ENCODE measurements at places on chromosomes 4 and X.

DNA sequence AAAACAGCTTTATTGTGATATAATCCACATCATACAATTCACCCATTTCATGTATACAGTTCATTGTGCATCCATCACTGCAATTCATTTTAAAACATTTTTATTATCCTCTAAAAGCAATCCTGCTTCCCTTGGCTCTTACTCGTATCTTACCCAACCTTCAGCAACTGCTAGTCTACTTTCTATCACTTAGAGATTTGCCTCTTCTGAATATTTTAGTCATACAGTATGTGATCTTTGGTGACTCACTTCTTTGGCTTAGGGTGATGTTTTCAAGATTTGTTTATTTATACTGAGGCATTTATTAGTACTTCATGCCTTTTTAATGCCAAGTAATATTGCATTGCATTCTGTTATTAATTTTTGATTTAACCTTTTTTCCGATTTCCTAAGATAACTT, 15.0 kb upstream of the MSMO1 start:
- DNase-seq, result no peak

GRCh38 chr4:6464842-6465588, 7.4 kb downstream of the PPP2R2C start:
- no peak for DNase-seq

DNA sequence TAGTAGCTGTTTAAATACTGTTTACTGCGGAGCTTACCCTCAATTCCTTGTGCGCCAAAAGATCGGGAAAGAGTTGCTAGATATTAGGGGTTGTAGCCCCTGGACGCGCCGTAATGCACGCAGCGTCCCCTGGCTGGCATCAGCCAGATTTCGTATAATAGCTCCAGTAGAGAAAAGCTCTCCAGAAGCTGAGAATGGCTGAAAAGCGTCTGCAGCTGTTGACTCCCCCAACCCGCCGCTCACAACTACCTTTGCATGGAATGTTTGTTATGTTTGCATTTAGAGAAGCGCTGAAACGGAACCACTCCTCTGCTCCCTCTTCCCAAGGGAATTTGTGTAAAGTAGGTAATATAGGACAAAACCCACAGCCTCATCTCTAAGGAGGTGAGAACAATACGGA, 3.7 kb downstream of the DOCK11 start:
- no peak for DNase-seq

GRCh38 chrX:137747244-137748043, 181.5 kb downstream of the ZIC3 start:
- no peak for DNase-seq

- DNase-seq, result no peak
These were observed 10.8 kb upstream of the SFRP2 start for GRCh38 chr4:153799694-153800074.

DNA sequence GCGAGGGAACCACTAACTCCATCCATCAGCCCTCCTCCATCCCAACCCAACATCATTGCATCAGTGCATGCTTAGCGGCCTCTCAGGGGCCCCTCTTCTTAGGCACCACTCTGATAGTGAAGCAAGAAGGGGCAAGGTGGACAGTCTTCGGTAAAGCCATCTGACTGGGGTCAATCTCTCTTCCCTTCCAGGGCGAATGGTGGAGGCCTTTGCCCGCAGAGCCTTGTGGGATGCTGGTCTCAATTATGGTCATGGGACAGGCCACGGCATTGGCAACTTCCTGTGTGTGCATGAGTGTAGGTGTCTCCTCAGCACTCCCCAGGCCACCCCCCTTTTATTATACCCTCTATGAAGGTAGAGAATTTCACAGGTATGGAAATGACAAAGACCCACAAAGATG, 18.8 kb upstream of the SASH3 start:
- DNase-seq, result no peak

DNA sequence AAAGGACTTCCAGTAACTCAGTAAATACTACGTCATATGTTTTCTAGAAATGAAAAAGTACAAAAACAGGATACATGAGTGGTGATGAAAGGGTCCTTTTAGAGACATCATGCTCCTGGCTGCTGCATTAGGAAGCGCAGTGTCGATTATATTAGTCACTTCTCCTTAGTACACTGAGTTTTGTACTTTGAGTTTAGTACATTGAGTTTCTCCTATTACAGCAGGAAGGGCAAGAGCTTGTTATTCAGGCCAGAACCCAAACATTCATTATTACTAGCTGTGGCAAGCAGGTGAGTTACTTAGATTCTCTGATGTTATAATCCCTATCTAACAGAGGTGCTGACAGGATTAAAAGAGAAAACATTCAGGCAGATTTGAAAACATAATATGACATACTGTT, 21.3 kb downstream of the RPGR start:
- DNase-seq, result no peak

- DNase-seq, result no peak
These were observed 1136.9 kb upstream of the PRKX start for GRCh38 chrX:4850312-4850711.

GRCh38 chr4:181863856-181864255, 379.3 kb upstream of the TENM3 start:
- no peak for DNase-seq

DNA sequence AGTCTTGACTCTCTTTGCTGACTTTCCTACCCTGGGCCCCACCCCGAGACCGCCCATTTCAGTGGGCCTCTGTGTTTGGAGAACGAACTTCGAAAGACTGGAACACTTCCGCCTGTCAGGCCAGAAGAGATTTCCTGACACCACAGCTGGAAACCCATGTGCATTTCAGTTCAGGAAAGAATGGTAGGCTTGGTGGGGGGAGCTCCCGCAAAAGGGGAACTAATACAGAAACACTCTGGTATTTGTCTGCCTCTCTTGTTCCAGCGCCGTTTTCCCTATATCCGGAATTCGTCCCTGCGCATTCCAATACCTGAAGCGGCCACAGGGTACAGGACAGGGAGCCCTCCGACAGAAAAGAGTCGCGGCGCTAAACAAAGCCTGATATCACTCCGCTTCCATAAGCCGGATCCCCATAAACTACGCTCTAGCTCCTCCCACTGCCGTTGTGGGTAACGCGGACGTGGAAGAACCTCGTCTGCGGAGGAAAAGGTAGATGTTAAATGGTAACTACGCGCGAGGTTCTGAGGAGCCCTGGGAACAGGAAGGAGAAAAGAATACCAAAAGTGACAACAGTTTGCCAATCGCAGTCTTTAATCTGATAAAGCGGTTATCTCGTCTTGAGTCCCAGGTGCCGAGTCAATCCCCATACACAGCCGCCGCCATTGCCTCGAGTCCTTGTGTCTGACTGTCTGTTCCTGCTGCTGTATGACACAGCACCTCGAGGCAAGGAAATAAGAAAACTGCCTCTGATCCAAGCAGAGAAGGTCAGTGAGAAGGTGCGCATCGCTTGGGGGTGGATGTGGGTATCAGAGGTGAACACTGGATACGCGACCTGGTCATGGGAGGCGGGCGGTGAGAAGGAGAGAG, at the start of gene ARMCX5:
Gene ARMCX5 (plus strand): TSS at position 432 of the 867 bp plus-strand sequence. CDS start 2,627 bp downstream, outside the sequence.
- DNase-seq, result no peak

DNA sequence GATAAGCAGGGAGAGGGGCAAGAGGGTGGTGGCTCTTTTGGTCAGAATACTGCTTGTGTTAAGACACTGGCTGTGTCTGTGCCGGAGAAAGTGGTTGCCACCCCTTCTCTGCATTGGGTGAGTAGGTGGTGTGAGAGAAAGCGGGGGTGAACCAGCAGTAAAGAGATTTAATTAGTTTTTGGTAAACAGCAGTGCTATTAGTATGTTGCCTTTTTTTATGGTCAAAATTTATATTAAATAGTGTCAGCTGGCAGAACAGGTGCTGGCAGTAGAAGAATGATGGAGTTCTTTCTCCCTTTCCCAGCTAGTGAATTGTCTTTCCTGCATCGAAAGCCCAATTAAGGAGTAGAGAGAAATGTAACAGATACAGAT, 181.6 kb downstream of the LARP7 start:
- DNase-seq, result no peak

GRCh38 chrX:23789386-23790154, 6.6 kb downstream of the SAT1 start:
- DNase-seq, result peak; percentile 9

DNA sequence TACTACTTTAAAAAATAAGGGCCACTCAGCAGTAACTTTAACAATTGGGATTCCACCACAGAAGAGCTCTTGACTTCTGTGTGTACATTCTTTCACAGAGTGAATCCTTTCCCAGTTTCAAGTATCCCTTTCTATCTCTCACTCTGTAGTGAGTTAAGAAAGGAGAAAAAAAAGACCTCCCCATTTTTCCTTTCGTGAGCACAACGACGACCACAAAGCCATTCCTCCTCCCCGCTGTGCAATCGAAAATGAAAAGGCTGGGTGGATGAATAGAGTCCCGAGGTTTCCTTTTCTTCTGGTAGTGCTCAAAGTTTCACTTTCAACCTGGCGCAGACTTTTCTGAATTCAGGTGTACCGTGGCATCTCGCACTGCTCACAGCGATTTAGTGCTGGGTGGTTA, 58.0 kb downstream of the TAB3 start:
- no peak for DNase-seq

GRCh38 chr4:184448141-184448540, 26.2 kb downstream of the IRF2 start:
- DNase-seq, result no peak

DNA sequence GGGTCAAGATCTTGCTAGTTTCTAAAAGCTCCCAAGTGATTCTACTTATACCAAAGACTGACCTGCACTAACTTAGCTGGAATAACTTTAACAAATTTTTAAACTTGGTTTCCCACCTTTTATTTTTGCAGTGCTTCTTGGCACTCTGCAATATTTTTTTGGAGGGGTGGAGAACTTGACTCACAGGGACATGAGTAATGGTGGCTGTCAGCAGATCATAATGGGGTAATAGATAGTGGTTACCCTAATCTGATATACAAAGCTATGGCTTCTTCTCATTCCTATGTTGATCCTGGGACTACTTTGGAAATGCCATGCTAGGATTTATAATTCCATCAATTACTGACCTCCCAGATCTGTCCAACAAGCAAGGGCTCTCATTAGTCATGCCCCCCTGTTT, 295.7 kb downstream of the GPAT3 start:
- no peak for DNase-seq

DNA sequence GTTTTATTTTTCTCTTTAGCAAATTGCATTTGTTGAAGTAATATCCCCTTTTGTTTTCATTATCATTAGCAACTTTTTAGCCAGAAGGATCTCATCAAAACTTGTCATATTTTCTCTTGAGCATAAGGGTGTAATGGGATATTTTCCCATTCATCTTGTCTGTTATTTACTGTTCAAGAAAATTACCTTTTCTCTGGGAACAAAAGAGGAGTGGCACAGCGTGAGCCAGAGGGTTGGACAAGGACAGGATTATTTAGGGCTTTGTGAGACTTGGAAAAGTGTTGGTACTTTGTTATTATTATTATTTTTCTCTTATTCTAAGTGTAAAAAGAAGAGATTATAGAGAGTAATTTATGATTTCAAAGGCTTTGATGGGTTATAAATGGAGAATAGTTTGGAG, 135.9 kb downstream of the PRKX start:
- no peak for DNase-seq
